HuH-7 (cell line): ENCODE measurements at places on chromosomes 3 and 15.

DNA sequence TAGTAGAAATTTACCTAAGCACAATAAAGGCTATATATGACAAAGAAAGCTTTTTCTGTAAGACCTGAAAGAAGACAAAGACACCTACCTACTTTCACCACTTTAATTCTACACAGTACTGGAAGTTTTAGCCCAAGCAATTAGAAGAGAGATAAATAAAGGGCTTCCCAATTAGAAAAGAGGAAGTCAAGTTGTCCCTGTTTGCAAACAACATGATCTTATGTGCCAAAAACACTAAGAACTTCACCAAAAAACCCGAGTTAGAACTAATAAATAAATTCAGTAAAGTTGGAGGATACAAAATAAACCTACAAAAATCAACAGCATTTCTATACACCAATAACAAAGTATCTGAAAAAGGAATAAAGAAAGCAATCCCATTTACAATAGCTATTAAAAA lies 190.9 kb downstream of the NR2F2 start:
- no peak for DNase-seq

GRCh38 chr3:171915275-171915674 lies 72.1 kb downstream of the TMEM212 start:
- DNase-seq = no peak

- no peak for DNase-seq
Observed at GRCh38 chr3:40546816-40547215, 22.1 kb downstream of the ZNF621 start.

DNA sequence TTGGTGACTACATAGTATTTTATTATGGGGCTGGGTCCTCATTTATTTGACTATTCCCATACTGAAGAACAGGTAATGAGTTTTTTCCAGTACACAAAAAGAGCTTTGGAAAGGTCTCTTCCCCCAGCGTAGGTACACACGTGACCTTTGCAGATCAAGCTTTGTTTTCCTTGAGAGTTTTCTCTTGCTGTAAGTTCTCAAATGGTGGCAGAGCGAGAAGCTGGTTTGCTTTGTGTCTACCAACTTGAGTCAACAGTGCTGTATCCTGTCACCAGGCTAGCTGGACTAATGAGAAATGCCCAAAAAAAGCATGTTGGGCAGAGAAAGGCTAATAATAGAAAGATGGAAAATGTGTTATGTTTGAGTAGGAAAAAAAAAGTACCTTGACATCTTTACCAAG lies 21.7 kb downstream of the GXYLT2 start:
- no peak for DNase-seq

- DNase-seq = no peak
Observed at GRCh38 chr3:113265231-113265630, 53.9 kb downstream of the BOC start.

DNA sequence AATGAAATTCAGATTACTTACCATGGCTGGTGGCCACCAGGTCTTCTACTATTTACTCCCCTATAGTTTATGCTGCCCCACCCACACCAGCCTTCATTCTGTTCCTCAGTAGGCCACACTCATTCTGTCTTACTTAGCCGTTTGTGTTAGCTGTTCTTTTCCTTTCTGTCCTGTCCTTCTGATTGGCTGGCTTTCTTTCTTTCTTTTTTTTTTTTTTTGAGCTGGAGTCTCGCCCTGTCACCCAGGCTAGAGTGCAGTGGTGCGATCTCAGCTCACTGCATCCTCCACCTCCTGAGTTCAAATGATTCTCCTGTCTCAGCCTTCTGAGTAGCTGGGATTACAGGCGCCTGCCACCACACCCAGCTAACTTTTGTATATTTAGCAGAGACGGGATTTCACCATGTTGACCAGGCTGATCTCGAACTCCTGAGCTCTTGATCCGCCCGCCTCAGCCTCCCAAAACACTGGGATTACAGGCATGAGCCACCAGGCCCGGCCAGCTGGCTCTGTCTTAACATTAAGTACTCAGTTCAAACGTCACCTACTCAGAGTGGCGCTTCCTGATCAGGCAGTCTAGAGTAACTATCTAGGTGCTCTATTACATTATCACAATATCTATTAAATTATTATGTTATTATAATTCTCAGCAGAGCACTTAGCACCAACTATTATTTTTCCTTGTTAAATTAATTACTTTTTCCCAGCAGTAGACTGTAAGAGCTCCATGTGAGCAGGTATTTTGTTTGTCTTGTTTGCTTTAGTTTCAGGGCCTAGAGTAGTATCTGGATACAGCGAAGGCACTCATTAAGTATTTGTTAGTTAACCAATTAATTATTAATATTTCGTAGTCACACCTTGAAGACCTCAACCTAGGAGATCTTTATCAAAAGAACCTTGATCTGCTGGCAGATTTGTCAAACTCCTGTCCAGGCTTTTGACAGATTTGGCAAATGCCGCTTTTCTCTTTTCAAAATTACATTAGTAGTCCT lies 6.4 kb downstream of the CMSS1 start:
- DNase-seq = no peak
